ENCODE measurements at places on chromosomes 1 and 21.
A peak's percentile ranks its signal among the peaks of the same experiment; 100 is the strongest.

DNA sequence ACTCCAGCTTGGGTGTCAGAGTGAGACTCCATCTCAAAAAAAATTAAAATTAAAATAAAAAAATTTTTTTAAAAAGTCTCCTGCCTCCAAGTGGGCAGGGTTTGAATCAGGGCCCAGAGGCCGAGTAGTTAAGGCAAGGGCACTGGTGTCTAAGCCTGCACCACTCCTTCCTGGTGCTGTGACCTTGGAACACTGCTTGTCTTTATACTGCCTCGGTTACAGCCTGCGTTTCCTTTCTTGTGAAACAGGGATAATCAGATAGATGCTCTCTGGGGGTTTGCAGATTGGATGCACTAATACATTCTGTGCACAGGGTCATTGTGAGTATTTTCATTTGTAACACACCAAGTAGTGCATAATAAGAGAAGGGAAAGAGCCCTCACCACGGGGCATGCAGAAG, 58.4 kb upstream of the EFHD2 start:
- DNase-seq, result no peak

- no peak for DNase-seq
These were observed 27.3 kb downstream of the STUM start for GRCh38 chr1:226575739-226576378.

DNA sequence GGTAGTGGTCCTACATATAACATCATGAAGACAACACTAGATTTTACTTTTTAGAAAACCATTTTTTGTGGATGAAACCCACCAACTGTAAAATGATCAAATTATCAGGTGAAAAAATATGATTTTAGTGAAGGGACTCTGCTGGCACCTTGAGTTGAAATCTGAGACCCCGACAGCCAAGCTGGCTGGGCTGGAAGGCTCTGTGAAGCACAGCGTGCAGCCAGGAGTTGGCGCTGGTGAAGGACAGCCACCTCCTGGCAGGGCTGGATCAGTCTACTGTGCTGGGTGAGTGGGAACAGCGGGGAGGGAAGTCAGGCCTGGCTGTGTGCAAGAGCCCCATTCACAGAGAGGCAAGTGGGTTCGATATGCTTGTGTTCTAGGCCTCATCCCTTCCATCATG, 47.9 kb downstream of the DDAH1 start:
- no peak for DNase-seq

- no peak for DNase-seq
These were observed 798 bp downstream of the ZBED6 start for GRCh38 chr1:203796236-203796605.

GRCh38 chr1:6260433-6260934, 414 bp downstream of the GPR153 start:
- no peak for DNase-seq

DNA sequence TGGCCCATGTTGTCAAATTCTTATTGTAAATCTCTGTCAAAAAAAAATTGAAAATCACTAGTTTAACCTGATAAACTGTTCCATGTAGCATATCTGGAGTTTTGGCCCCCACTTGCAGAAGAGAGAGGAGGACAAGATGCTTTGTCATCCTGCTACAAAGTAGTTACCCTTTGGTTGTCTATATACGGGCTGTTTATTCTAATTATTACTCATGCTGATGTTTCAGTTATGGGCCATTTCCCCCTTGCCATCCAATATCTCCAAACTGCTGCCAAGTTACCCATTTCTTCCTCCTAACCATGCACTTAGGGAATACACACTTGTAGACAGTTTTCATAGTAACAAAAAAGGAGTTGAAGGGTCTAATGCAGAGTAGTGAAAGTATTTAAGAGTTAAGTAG, 22.6 kb downstream of the STX12 start:
- no peak for DNase-seq

- DNase-seq, result no peak
These were observed 3.6 kb downstream of the CERS2 start for GRCh38 chr1:150970808-150971582.

- DNase-seq, result no peak
These were observed 45.2 kb downstream of the CAMSAP2 start for GRCh38 chr1:200783926-200784325.

DNA sequence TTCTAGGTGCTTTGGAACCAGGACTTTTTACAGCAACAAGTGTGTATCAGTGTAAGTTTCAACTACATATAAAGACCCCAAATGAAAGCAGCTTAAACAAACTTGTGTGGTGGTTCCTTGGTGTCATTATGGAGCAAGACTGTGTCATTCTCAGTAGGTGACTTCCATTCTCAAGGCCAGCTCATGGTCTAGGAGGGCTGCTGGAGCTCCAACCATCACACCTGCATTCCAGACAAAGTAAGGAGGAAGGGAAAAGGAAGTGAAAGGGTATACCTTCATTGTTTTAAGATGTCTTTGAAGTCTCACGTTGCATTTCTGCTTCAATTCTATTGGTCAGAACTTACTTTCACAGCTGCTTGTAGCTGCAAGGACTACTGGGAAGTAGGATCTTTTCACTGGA, 188.6 kb downstream of the C1orf94 start:
- DNase-seq, result no peak

- no peak for DNase-seq
These were observed 25.5 kb downstream of the EIF2D start for GRCh38 chr1:206586501-206587445.

- DNase-seq, result no peak
These were observed 1359.1 kb upstream of the ADGRL2 start for GRCh38 chr1:80441664-80442063.

DNA sequence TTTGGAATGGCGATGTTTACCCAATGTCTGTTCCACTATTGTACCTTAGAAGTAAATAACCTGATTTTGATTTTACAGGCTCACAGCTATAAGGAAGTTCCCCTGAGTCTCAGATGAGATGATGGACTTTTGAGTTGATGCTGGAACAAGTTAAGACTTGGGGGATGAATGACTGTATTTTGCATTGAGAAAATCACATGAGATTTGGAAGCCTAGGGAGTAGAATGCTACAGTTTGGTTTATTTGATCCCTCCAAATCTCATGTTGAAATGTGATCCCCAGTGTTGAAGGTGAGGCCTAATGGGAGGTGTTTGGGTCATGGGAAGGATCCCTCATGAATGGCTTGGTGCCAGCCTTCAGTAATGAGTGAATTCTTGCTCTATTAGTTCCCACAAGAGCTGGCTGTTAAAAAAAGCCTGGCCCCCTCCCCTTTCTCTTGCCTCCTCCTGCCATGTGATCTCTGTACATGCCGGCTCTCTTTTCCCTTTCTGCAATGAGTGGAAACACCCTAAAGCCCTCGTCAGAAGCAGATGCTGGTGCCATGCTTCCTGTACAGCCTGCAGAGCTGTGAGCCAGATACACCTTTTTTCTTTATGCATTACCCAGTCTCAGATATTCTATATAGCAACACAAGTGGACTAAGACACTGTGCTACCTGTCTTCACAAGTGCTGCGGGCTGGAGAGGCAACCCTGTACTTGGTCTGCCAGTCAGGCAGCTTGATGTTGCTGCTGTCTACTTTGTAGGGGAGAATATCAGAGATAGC, 77.0 kb upstream of the TLR5 start:
- DNase-seq, result no peak

GRCh38 chr1:225437710-225438437, 10.0 kb upstream of the LBR start:
- no peak for DNase-seq

DNA sequence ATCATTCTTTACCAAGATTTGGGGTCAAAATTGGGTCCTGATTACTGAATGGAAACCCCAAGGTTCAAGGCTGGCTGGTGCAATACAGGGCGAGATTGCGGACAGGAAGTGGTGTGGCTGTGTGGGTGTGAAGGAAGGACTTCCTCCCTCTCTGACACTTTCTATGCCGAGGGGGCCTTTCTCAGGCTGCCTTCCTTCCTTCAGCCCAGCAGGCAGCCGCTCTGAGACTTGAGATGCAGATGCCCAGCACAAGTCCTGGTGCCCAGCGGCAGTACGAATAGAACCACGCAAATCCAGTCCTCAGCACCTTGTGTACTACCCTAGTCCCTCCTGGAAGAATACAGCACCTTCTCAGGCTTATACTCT, 16.3 kb downstream of the BATF3 start:
- DNase-seq, result peak; percentile 83

DNA sequence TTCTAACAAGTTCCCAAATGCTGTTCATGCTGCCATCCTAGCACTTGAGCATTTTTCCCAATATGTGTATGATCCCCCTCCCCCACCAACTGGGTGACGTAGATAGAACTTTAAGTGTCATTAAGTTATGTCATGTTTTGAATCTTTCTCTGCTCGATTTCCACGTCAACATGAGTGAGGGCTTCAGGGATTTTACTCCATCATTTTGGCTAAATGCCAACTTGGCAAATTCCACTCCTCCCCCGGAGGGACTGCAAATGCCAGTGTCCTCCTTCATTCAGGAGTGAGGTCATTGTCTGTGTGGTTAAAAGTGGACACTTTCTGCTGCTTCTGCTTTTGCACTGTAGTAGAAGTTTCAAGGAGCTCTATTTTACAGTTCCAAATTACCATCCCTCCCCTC, 201.7 kb downstream of the FGGY start:
- no peak for DNase-seq

DNA sequence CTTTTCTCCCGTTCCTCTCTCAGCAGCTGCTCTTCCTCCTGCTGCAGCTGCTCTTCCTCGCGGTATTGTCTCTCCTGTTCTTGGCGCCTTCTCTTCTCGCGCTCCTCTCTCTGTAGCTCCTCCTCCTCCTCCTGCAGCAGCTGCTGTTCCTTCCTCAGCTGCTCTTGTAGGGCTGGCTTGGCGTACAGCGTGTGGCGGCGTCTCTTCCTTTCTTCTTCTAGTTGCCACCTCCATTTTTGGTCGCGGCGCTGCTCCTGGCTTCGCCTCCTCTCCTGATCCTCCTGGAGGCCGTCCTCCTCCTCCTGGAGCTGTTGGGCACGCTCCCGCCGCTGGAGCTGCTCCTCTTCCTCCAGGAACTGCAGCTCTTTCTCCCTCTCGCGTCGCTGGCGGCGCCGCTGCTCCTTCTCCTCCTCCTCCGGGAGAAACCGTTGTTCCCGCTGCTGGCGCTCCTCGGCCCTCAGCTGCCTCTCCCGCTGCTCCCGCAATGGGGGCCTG, 4.8 kb downstream of the TCHH start:
- no peak for DNase-seq

DNA sequence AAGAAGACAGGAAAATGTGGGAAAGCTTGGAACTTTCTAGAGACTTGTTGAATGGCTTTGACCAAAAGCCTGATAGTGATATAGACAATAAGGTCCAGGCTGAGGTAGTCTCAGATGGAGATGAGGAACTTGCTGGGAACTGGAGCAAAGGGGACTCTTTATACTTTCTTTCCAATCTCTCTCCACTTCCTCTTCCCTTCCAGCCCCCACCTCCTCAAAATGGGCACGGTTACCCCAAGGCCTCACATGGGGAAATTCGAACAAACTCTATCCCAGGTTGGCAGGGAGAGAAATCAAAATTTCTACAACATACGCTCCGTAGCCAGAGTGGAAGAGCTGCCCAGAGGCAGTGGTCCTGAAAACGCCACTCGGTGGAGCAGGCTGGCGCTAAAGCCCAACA, 15.2 kb downstream of the PPT1 start:
- DNase-seq, result no peak

GRCh38 chr1:30106125-30106524, 617.3 kb downstream of the MATN1 start:
- peak; percentile 16 for DNase-seq

DNA sequence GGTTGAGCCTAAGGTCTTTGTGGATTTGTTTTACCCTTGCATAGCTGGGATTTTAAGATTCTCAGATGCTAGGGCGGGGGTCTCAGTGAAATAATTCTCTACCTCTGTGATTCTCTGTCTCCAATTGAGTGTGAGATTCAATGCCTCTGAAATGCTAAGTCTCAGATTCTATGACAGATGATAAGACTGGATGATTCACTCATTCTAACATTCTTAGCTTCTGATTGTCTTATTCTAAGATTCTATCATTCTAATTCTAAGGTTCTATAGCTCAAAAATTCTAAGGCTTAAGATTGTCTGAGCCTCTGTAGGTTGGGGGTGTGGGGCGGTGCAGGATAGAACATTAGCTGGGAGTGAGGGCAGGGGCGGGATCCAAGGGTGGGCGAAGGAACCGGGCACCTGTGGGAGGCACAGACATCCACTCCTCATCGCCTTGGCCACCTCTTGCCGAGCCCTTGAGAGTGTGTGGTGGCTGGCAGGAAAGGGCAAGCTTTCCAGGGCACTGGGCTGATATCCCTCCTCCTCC, 29.5 kb downstream of the ADGRB2 start:
- no peak for DNase-seq

DNA sequence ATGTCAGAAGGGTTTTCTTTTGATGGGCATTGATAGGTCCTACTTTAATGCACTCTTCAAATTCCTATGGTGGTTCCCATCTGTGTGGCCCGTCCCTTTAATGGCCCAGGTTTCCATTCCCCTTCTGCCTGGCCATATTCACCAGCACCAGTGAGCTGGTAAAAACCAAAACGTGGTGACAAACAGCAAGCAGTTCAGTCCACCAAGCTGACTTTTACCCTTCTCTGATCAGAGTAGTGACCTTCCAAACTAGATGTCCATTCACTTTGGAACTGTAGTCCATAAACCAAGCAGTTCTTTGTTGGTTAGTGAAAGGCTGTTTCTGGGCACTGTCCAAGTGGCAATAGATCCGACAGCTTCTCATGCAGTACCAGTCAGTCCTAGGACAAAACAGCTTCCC, 60.5 kb downstream of the SMYD2 start:
- DNase-seq, result no peak

DNA sequence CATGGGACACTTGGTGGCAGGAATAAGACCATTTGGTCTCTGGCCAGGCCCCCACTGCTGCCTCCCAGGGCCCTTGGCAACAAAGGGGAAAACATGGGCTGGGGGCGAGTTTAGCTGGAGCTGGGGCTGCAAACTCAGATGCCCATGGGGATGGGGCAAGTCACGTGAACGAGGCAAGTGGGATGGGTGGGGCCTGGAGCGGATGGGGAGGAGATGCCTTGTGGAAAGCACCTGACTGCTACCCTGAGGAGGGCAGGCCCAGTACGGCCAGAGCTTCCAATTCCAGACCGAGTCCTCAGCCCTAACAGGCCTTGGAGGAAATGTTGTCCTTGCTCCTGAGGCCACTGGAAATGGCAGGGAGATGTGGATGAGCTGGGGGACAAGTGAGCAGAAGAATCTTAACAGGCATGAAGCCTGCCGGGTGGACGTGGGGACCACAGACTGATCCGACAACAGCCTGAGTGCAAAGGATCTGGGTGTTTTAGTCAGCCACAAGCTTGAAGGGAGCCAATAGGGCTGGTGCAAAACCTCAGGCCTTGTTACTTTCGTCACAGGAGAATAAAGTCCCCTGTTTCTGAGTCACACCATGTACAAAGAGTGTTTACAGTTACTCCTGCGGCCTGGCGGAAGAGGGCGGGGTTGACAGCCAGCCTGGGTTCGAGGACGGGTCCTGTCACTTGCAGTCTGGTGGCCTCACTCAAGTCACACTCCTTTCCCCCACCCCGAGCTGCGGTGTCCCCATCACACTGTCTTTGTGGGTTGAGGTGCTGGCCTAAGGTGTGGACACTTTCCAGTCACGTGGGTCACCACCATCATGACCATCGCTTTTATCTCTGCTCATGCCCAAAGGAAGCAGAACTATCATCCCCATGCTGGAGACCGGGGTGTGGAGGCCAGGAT, 19.1 kb downstream of the RUNX3 start:
- no peak for DNase-seq

- no peak for DNase-seq
These were observed 126.7 kb upstream of the KLHDC7A start for GRCh38 chr1:18353992-18354391.

Data from OCI-LY7 (cell line).